Fibroblast of upper back skin (primary cell): ENCODE measurements at places on chromosomes 3 and 15.

DNA sequence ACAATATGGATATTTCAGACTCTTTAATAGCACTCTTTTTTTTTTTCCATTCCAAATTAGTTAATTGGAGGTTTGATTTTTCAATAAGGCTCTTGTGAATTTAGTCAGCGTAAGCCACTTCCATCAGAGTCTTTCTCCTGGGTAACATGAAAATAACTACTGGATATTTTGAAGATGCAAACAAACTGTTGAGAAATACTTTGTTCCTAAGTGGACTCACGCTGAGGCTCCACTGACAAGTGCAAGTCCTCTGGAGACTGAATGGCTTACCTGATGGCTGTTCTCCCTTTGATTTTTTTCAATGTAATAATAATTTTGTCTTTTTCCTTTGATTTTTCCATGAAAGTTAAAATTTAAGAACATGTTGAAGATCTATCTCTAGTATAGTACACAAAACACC, 26.0 kb upstream of the TM4SF1 start:
- no peak for DNase-seq

DNA sequence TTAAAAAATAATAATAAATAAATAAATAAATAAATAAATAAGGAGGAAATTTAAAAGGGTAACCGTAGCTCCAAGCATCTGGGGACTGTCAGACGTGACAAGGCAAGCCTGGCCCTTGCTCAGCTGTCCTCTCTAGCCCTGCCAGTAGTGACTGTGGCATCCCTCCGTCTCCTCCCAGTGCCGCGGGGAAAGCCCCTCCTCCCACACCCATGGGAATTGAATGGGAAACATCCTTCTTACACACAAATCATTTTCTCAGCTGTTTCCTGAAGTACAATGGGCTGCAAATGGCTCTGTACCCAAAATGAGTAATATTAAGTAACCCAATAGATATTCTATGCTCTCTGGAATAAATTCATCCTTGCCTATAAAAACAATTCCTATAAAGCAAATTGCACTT, 101.6 kb upstream of the RAD18 start:
- no peak for DNase-seq

DNA sequence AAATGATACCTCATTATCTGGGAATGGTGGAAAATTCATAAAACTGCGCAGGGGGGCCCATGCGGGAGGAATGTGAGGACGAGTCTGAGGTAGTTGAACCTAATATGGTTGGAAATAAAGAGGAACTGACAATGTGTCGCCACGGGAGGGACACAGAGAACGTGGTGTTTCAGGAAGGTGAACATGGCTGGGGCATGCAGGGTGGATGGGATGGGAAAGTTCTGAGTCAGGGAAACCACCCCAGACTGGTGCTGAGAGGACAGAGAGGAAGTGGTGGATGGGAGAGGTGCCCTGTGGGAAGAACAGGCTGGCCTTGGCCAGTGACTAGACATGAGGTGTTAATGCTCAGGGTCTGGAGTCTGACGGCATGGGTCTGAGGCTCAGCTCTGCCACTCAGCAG, 137.1 kb upstream of the WNT5A start:
- peak; percentile 39 for DNase-seq

DNA sequence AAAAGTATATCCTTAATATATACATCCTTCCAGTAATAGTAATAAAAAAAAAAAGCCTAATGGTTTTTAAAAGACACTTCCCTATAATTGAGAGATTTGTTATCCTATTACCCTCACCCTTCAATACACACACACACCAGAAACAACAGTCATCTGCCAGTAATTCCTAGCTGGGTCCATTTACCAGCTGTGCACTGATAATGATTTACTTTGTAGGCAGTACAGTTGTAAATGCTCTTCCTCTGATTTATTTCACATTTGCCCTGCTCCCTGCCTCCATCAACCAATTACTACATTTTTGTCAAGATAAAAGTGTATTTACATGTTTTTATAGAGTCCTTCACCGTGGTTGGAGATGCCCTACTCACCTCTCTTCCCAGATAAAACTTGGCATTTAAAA, 12.4 kb downstream of the TPM1 start:
- DNase-seq, result peak; percentile 30

DNA sequence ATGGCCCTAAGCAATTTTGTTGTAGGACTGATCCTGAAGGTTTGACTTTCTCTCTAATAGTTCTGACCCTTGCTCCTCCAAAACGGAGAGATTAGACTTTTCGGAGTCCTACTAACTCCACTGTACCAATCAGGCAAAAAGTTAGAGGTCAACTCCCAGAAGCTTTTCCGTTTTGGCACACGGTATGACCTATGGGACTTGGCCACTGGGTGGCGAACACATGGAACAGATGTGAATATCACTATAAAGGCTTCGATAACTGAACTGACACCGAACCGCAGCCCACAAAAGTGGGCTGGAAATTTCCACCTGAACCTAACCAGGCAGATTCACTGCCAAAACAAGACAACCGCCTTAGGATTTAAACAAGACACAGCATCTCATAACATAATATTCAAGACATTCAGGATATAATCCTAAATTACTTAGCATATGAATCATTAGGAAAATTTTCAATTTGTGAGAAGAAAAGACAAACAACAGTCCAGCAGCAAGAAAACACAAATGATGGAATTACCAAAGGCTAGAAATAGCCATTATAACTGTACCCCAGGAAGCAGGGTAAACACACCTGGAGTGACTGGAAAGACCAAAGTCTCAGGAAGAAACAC, 12.2 kb upstream of the TM2D3 start:
- no peak for DNase-seq

GRCh38 chr3:127091376-127091775, 101.6 kb upstream of the PRR23E start:
- no peak for DNase-seq

GRCh38 chr3:50212971-50213370, 7.9 kb downstream of the SLC38A3 start:
- no peak for DNase-seq

DNA sequence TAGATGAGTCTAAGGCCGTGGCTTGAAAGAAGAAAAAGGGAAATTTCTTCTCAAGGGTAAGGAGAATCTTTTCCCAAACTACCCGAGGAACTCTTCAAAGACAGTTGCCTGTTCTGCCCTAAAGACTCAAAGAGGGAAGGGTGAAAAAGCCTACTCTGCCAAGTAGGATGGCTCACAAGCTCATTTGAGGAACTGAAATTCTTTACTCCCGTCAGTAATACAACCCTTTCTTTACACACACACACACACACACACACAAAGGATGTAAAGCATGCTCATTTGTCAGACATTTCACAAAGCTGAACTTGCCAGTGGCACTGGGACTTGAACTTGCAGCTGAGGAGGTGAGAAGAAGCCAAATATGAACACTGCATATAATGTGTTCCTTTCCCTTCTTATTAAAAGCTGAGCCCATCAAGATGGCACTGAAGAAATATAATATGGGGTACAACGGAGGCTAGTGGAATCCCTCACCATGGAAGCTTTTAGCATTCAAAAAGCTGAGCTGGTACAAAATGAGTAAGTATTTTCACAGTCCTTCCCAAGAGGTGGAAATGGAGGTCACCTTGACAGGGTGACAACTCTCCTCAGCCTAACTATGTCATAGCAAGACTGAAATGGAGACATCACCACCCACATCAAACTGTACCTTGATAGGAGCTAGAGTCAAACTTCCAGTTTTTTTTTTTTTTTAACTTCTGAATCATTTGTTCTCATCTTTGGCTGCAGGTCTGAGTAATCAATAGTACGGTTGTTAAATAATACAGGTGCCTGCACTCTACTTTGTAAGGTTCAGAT, 57.6 kb downstream of the TAFA4 start:
- no peak for DNase-seq

DNA sequence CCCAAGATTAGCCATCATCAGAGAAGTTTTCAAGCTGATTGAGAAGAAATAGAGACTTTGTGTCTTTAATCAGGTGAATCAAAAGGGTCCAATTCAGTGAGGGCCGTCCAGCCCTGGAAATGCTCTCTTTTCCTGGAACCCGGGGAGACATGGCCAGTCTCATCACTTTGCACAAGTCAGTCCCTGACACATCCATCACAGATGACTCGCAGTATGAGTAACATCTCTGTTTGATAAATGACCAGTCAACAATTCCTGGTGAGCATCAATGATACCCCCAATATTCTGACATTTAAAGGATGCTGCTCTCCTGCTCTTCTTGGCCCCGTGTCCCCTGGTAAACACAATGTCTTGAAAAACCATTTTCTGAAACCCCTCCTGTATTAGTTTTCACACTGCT, 26.7 kb downstream of the C3orf20 start:
- DNase-seq, result no peak

GRCh38 chr3:123013876-123014275, 13.7 kb downstream of the SEMA5B start:
- no peak for DNase-seq

DNA sequence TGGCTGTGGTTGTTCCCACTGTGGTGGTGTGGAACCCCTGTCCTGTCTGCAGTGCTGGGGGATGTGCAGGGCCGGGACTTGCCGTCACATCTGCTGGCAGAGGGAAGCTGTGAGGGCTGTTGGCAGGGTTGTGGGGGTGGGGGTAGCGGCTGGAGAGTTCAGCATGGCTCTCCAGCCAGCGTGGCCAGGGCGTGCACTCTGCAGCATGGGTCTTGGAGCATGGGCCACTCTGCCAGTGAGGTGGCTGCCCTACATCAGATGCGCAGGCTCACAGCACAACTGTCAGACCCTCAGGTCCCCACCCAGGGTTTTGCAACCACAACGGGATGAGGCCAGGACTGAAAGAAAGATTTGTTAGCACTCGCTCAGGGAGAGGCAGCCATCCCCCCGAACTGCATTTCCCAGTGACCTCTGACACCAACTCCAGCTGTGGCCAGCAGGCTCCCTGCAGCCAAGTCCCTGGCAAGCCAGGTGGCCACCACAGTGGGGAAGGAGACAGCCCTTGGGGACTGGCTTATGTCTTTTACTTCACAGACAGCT, 237.7 kb upstream of the LYSMD4 start:
- DNase-seq, result no peak

- DNase-seq, result no peak
These were observed 63.2 kb upstream of the HRH1 start for GRCh38 chr3:11091088-11091590.

DNA sequence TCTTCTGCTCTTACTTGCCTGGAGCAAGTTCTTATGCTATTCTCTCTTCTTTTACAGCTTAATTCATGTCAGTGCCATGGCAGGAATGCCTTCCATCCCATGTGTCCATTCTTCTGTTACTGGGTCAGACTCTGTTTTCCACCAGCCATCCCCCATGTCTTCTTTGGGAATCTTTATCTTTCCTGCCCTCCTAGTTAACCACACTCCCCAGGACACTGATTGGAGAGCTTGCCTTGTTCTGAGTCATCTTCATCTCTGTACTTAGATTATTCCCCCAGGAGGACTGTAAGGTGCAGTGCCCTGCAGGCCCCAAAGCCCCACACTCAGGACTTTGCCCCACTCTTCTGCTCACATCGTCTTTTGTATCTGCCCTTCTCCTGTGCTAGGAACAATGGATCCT, 3.6 kb downstream of the ABHD17C start:
- peak; percentile 35 for DNase-seq
